Right cardiac atrium (tissue), 5 donors: ENCODE measurements at places on chromosomes 3 and 15. TPM values are rescaled to one million over a fixed set of nuclear protein-coding genes. Genes with fewer than 3 reads are reported as not detected.

GRCh38 chr3:136078421-136079364, 113.2 kb downstream of the PPP2R3A start:
- no peak for DNase-seq

GRCh38 chr3:149003653-149004305, 12.4 kb downstream of the GYG1 start:
- DNase-seq = no peak

- no peak for DNase-seq
Observed at GRCh38 chr3:13633176-13633575, 84.3 kb downstream of the FBLN2 start.

DNA sequence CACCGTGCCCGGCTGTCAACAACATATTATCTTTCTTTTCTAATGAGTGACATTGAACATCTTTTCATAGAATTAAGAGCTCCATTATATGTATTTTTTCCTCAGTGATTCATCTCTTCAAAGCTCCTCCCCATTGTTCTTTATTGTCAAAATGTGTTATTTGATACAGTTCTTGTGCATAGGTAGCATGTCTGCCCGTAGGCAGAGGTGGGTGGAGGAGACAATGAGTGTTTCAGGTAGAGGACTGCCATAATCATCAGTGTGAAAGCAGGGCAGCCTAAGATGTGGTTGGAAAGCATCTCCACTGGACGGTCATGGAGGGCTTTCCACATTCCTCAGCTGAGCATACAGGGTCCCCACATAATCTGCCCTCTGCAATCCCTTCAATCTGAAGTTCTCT, 452.0 kb upstream of the MCTP2 start:
- no peak for DNase-seq

DNA sequence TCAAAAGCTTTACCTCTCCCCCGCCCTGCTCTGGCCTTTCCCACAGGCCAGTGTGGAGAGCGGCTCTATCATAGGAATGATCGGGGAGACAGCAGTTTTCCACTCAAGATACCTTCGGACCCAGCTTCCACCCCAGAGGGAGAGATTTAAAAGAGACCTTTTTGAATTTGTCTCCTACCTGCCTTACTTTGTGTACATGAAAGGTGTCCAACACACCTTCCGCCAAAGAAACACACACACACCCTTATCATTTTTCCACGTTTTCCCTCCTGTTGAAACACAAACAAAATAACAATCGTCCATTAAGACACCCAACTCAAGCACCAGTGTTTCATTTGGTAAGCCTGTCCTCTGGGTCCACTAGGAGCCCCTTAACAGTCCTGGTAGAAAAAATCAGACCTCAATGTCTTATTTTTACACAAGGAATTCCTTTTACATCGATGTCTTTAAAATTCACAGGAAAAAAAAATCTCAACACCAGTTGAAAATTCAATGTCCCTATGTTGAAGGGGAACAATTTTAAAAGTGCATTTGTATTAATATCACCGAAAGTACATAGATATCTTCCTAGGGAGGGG, 4.0 kb downstream of the HES1 start:
- DNase-seq = no peak

Gene SPATA12
- 0.02 TPM for polyA plus RNA-seq
